ENCODE measurements at places on chromosomes 16 and 17. TPM values are rescaled to one million over a fixed set of nuclear protein-coding genes. Genes with fewer than 3 reads are reported as not detected.

DNA sequence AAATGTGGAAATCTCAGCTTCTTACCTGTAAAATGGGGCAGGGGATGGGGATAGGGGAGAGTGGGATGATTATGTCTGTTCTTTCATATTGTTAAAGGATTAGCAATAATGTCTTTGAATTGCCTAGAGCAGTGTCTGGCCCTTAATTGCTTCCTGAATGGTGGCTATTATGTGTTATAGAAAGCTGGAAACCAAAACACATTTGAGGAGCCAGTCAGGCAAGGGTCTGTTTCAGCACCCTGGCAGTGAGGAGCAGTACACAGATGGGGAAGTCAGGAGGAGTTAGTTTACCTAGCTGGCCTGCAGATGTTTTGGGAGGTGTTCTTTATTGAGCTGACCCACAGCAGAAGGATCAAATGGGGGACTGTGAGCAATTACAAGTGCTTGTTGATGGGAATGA lies 63.0 kb downstream of the NUP93 start:
- DNase-seq: no peak

- DNase-seq: no peak
These were observed 9.5 kb downstream of the UTS2R start for GRCh38 chr17:82380860-82381702.

- DNase-seq: no peak
These were observed 572 bp downstream of the MPG start for GRCh38 chr16:78444-79150.

The CCL16 gene
- polyA plus RNA-seq: not detected
